Caco-2 (cell line): ENCODE measurements at places on chromosomes 6 and 20.

GRCh38 chr20:22400440-22400839 lies 183.9 kb downstream of the FOXA2 start:
- no peak for DNase-seq

- peak; percentile 81 for DNase-seq
These were observed 75.7 kb upstream of the BHLHE23 start for GRCh38 chr20:63082308-63082938.

GRCh38 chr6:122766256-122766655 lies 13.3 kb upstream of the FABP7 start:
- DNase-seq: no peak

DNA sequence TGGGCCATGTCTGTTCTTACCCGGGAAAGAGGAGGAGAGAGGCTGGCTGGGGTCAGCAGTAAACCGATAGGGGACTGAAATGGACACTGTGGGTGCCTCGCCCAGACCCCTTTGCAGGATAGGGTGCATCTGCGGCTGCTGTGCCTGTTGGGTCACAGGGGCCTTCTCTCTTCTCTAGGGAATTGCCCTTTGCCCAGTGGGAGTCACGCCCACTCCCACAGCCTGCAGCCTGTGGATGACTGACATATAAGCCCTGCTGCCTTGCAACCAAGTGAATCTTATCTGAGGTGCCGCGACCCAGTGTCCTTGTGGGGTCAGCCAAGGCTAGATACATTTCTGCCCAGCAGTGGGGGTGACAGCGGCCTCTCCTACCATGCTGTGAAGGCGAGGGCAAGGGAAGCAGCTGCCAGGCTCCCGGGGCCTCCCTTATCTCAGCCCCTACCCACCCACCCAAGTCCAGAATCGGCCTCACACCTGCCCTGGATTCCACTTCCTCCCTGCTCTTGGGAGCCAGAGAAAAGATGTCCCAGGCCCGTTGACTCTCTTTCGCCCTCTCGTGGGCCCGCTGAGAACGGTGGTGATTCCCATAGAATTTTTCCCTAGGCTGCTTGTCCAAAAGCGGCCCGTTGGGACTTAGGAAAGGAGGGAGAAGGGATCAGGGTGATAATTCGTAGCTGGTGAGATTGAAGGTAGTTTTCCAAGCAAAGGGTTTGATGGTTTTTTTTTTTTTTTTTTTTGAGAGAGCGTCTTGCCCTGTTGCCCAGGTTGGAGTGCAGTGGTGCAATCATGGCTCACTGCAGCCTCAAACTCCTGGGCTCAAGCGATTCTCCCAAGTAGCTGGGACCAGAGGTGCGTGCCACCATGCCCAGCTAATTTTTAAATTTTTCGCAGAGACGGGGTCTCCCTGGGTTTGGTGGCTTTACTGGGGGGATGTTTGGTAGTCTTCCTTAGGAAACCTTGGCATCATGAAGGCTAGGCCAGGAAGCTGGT lies 76.4 kb upstream of the RNF24 start:
- peak; percentile 71 for DNase-seq

- peak; percentile 52 for DNase-seq
These were observed 224.5 kb downstream of the PREX1 start for GRCh38 chr20:48603116-48603818.
